ENCODE measurements at places on chromosomes 3 and 15.

- DNase-seq, result no peak
These were observed 19.3 kb downstream of the LMCD1 start for GRCh38 chr3:8520816-8521403.

GRCh38 chr15:62841891-62842559 lies 200.5 kb upstream of the TPM1 start:
- DNase-seq, result no peak

- no peak for DNase-seq
These were observed 36.3 kb downstream of the SLITRK3 start for GRCh38 chr3:165159760-165160421.

GRCh38 chr15:63834500-63835210 lies 907 bp upstream of the HERC1 start:
- DNase-seq, result no peak

DNA sequence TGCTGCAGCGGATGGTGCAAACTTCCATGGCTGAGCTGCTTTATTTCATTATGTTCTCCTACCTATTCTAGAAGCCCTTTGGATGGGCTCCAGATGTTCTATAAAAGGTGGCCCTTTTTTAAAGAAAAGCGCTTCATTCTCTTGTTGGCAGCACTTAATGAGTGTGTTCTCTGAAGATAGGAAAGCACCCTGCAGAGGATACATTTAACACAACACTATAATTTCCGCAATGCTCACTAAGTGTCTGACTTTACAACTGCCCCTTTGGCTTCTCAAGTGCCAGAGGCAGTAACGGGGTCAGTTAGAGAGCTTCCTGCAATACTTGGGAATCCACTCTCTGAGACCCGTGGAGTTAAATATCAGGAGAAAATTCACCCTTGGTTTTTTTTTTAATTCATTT lies 88.1 kb downstream of the MDFIC2 start:
- DNase-seq, result no peak

DNA sequence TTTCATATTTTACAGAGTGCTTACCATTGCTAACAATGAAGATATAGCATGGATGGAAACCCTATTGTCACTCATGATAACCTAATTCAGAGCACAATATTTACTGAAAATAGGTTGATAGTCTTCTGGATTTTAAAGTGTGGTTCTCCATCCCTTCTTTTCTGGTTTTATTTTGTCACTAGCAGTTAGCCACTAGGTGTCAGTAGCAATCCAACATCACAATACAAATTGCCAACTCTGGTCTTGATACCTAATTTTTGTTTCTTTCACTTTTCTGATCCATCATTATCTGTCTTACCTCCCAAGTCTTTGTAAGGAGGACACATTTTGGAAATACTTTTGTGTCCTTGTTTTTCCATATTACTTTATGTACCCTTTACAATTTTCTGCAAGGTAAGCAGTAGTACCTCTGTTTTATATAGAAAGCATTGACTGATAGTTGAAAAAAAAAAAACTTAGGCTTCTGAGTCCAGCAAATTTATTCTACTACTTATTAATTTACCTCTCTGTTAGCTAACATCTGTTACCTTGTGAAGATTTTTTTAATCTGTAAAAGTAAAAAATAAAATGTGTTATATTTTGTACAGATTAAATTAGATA lies 28.3 kb upstream of the CRYBG3 start:
- no peak for DNase-seq
